ENCODE measurements at places on chromosomes 2 and 18. TPM values are rescaled to one million over a fixed set of nuclear protein-coding genes. Genes with fewer than 3 reads are reported as not detected.

DNA sequence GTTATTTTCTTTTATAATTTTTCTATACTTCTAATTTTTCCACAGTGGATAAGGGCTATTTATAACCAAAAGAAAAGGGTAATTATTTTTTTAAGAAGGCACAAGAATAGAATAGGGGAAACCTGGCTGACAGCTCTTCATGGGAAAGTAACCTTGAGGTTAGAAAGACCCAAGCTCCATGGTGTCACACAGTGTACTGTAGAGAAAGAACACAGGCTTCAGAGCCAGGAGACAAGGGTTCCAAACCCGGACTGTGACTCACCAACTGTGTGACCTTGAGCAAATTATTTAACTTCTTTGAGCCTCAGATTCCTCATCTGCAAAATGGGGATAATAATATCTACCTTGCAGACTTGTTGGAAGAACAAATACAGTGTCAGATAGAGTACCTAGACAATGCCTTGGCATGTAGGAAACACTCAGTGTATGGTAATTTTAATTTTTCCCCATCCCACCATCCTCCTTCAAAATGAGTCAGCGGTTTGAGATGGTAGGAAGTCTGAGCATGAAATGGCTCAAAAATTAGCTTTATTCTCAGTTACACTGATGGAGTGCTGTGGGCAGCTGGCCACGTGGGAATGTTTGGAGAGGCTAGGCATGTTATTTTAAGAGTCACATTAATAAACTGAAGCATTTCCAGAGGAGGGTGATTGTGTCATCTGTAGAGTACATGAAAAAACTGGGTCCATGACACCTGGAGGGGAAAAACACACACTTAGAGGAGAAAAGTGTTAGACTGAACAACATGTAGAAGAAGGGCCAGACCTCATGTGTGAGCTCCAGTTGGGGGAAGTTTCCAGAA is 36.7 kb downstream of the TMEM37 start:
- peak; percentile 39 for DNase-seq

DNA sequence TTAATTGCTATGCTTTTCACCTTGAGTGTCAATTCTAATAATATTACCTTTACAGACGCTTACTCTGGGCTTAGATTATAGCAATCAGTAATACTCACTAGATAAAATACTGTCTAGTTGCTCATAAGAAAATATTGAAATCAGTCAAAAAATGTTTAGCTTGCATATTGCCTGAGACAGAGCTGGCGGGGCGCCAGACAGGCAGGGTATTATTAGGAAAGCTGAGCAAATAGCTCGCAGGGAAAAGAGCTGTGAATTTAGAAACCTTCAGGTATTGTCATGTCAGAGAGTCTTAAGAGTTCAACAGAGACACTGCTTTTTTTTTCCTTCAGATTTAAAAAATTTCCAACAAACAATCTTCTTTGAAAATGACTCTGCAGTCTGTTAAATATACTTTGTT is 118.4 kb downstream of the MEIS1 start:
- DNase-seq: no peak

GRCh38 chr2:190569994-190570755 is 35.7 kb upstream of the NEMP2 start:
- DNase-seq: no peak

DNA sequence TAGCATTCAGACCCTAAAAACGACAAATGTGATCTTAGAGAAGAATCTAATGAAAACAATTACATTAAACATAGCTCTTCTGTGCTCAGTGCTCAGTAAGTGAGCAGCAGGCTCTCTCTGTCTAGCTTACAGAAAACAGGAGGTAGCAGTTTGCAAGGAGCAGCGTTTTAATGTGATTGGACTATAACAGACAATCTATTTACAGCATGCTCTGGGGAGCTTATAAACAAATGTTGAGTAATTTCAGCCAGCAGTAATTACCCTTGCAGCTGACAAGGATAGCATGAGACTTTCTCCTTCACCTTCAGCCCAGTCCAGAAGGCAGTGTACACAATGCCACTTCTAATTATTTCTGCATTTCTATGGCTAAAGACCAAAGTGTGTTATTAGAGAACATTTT is 270.4 kb downstream of the FIGN start:
- DNase-seq: no peak

MPHOSPH10 gene
- total RNA-seq: 34.4 TPM
